ENCODE measurements at places on chromosomes 13 and 19. TPM values are rescaled to one million over a fixed set of nuclear protein-coding genes. Genes with fewer than 3 reads are reported as not detected.

- DNase-seq = no peak
- no peaks in the 10 kb centered on the region for H3K36me3 ChIP-seq
- no peak overlapping the region for H3K4me3 ChIP-seq
- H3K27ac ChIP-seq = no peak overlapping the region
Observed at GRCh38 chr13:95035311-95036109, 265.7 kb downstream of the ABCC4 start.

- no peak overlapping the region for H3K4me3 ChIP-seq
- no peaks in the 10 kb centered on the region for H3K27me3 ChIP-seq
- peaks cover 33% of the 10 kb centered on the region for H3K36me3 ChIP-seq
Observed at GRCh38 chr19:10808937-10809649, 26.9 kb downstream of the TMED1 start.

Gene ZNF780A
- polyA plus RNA-seq = 18.4 TPM

DNA sequence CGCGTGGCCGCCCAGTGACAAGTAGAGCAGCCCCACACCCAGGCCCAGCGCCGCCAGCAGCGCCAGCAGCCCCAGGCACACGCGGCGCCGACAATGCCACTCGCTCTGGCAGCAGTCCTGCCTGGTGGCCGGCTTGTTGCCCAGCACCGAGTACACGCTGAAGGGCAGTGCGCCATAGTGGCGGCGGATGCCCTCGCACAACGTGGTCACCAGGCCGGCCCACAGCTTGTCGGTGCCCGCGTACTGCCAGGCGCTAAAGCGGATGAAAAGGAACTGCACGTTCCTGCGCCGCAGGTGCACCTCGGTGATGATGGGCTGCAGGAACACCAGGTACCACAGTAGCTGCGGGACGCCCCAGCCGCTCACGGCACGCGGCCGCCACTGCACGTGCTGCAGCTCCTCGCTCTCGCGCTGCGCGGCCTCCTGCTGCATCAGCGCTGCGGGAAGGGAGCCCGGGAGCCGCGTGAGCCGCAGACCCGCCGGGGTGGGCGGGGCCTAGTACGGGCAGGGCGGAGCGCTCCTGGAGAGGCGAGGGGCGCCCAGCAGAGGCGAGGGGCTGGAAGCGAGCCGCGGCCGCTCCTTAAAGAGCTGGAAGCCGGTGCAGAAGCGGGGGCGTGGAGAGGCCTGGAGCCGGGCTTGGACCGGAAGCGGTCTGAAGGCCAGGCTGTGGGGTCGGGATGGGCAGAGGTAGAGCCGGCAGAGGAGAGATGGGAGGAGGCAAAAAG, 7.3 kb downstream of the NKPD1 start:
- no peak overlapping the region for H3K4me3 ChIP-seq
- peaks cover 28% of the 10 kb centered on the region for H3K4me1 ChIP-seq
- H3K36me3 ChIP-seq = no peaks in the 10 kb centered on the region
- H3K27me3 ChIP-seq = peaks cover 3% of the 10 kb centered on the region

Gene GSX1
- polyA plus RNA-seq = not detected

- no peak overlapping the region for H3K27ac ChIP-seq
- no peak overlapping the region for H3K4me3 ChIP-seq
- no peaks in the 10 kb centered on the region for H3K27me3 ChIP-seq
- H3K4me1 ChIP-seq = peaks cover 11% of the 10 kb centered on the region
- H3K36me3 ChIP-seq = peaks cover 14% of the 10 kb centered on the region
- DNase-seq = no peak
Observed at GRCh38 chr19:6455924-6456323, 3.7 kb downstream of the SLC25A23 start.

DNA sequence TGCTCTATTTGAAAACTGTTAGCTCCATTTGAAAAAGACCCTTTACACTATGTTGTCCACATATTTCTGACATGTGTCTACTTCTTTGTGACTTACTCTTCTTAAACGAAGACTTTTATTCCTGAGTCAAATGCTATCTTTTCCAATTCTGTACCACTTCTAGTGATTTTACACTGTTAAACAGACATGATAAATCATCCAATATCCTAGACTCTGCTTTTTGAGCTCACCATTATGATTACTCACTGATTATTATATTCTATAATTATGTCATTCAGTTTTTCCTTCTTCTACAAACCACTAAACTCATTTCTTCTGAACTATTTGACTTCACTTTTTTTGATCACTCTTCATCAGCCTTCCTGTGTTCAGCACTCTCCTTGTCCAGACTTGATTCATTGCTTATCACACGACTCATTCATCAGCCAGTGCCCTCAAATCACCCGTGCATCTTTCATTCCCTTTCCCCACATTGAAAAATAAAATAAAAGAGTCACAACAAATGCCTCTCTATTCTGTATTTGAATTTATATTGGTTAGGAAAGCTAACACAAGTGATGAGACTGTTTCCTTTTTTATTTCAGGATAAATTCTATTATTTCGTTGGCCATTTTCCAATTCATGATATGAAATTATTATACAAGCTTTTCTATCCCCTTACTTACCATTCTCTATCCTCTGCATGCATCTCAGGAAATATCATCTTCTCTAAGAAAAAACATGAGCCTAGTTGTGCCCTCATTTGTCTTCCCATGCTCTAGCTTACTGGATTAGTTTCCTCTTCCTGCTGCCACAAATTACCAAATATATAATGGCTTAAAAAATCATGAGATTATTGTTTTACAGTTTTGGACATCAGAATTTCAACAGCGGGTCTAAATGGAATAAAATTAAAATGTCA, 1482.1 kb upstream of the MIR17HG start:
- H3K4me3 ChIP-seq = no peak overlapping the region
- H3K27me3 ChIP-seq = no peaks in the 10 kb centered on the region
- no peak for DNase-seq
- H3K4me1 ChIP-seq = no peaks in the 10 kb centered on the region
- H3K36me3 ChIP-seq = no peaks in the 10 kb centered on the region

- no peak overlapping the region for H3K4me3 ChIP-seq
- no peak overlapping the region for H3K27ac ChIP-seq
- H3K36me3 ChIP-seq = no peaks in the 10 kb centered on the region
- no peaks in the 10 kb centered on the region for H3K4me1 ChIP-seq
- no peak for DNase-seq
Observed at GRCh38 chr13:97133554-97133953, 88.6 kb upstream of the MBNL2 start.

DNA sequence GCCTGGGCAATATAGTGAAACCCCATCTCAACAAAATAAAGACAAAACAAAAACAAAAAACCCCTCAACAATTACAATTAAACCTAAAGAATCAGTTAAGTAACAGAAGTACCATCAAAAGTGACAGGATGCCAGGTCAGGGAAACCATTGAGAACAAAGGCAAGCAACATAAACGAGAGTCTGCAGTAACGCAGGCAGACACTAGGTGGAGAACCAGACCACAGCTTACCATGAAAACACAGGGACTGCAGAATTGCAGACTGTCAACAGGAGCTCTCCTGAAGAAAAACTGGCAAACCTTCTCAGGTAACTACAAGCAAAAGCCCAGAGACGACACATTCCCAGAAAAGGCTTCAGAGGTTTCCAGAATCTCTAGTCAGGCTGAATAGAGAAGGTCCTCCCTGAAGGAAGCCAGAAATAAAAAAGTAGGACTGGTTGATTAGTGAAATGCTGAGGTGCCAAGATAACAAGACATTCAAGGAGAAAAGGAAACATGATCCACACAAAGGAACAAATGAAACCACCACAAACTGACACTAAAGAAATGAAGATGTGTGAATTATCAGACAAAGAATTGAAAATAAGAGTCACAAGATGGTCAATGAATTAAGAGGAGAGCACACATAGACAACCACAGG, 2.2 kb upstream of the ZNF665 start:
- H3K27ac ChIP-seq = no peak overlapping the region
- H3K4me3 ChIP-seq = no peak overlapping the region
- H3K27me3 ChIP-seq = no peaks in the 10 kb centered on the region
- H3K4me1 ChIP-seq = peaks cover 17% of the 10 kb centered on the region
- H3K36me3 ChIP-seq = no peaks in the 10 kb centered on the region

DNA sequence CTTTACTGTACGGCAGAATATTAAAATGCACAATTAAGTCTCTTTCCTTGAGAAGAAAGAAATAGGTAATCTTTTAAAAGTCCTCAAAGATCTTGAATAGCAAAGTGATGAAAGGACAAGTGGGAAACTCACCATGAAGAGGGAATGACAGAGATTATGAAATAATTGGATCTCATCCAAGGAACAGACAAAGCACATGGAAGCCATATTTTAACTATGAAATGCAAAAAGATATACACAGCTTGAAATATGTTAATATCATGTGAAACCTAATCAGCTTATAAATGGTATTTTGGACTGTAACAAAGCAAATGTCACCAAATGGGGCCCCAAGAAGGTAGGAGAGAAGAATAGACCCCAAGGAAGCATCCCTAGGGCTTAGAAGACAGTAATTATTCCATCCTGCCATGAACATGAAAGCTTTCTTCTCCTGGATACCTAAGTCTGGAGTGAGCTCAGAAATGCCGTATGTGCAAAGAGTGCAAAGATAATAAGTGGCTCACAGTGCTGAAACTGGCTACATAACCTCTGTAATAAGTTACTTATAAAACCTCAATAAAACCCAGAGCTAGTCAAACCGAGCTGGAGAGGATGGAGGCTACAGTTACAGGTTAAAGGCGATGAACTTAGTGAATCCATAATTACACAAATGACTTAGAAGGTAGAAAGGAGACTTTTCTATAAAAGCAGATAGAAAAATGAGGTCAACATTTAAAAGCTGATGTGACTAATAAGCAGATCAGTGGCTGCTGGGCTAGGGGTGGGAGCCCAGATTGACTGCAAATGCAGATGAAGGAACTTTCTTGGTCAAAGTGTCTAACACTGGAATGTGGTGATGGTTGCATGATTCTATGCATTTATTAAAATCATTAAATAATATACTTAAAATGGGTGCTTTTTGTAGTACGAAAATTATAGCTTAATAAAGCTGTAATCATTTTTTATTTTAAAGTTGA, 34.4 kb downstream of the DCLK1 start:
- no peak overlapping the region for H3K4me3 ChIP-seq
- no peak overlapping the region for H3K27ac ChIP-seq
- no peaks in the 10 kb centered on the region for H3K27me3 ChIP-seq
- no peaks in the 10 kb centered on the region for H3K36me3 ChIP-seq

- DNase-seq = no peak
- no peak overlapping the region for H3K27ac ChIP-seq
- no peak overlapping the region for H3K4me3 ChIP-seq
Observed at GRCh38 chr19:43589678-43590077, 6.3 kb downstream of the IRGQ start.

- no peaks in the 10 kb centered on the region for H3K27me3 ChIP-seq
- H3K4me3 ChIP-seq = no peak overlapping the region
- no peaks in the 10 kb centered on the region for H3K4me1 ChIP-seq
- H3K36me3 ChIP-seq = no peaks in the 10 kb centered on the region
- H3K27ac ChIP-seq = no peak overlapping the region
Observed at GRCh38 chr13:78198821-78199220, 280.2 kb upstream of the EDNRB start.

All from CD4-positive, alpha-beta memory T cell (primary cell).